AG04450 (cell line): ENCODE measurements at places on chromosomes 1 and 21. TPM values are rescaled to one million over a fixed set of nuclear protein-coding genes. Genes with fewer than 3 reads are reported as not detected.

- DNase-seq, result no peak
These were observed 36.5 kb downstream of the FHAD1 start for GRCh38 chr1:15283526-15283925.

GRCh38 chr1:17075470-17076255, 21.8 kb upstream of the SDHB start:
- DNase-seq, result no peak

GRCh38 chr1:5110508-5110907, 456.1 kb downstream of the AJAP1 start:
- DNase-seq, result no peak

DNA sequence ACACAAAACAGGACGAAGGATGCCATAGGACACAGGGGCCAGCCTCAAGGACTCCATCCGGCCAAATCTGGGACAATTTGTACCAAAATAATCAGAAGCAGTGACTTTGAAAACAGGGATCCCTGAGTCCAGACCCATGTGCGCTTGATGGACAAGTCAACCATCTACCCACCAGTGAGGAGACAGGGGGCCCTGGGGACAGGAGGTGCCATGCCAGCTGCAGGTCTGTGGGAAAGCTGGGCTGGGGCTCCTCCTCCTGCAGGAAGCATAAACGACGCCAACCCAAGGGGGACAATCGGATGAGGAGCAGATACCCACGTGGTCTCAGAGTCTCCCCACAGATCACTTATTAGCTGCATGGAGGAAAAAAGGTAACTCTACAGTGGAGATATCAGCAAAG, 50.6 kb downstream of the NPHP4 start:
- no peak for DNase-seq

- no peak for DNase-seq
These were observed 624.4 kb downstream of the NCAM2 start for GRCh38 chr21:21622460-21623234.

GRCh38 chr1:220797044-220797443, 10.3 kb downstream of the MTARC1 start:
- no peak for DNase-seq

DNA sequence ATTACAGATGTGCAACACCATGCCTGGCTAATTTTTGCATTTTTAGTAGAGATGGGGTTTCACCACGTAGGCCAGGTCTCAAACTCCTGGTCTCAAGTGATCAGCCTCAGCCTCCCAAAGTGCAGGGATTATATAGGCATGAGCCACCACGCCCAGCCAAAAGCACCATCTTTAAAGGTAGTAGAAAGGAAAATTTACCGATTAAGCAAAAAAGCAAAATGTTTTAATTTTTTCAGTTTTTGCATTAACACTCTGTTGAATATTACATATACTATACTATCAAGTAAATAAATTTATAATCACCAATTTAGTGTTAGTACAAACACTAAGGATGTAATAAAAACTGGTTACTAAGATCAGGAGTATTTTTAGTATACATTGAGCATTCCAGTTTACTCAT, 20.6 kb downstream of the RC3H1 start:
- no peak for DNase-seq

DNA sequence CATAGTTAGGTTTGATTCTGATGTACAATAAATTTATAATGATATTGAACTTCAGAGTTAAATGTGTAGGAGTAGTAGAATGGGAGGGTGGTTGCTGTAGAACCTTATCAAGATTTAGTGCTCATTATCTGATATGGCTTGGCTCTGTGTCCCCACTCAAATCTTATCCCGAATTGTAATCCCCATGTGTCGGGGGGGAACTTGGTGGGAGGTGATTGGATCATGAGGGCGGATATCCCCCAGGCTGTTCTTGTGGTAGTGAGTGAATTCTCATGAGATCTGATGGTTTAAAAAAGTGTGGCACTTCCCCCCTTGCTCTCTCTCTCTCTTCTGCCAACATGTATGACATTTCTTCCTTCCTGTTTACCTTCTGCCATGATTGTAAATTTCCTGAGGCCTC, 265.5 kb downstream of the GRIK1 start:
- no peak for DNase-seq

DNA sequence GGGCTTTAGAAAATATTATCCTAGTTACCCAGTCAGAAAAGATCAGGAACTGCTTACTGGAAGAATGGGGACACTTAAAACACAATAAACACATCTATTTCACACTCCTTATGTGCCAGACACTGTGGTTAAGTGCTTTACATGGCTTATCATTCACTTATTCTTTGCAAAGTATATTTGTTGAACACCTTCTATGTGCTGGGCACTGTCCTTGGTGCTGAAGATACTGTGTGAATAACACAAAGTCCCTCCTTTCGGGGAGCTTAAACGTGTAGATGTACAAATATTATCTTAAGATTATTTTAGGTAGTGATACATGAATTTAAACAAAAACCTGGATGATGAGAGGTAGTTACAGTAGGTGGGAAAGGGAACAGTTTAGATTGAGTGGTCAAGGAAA, 169.3 kb downstream of the ST6GALNAC5 start:
- DNase-seq, result peak; percentile 10

- DNase-seq, result no peak
These were observed 26.0 kb upstream of the SLAMF9 start for GRCh38 chr1:159980076-159980475.

DNA sequence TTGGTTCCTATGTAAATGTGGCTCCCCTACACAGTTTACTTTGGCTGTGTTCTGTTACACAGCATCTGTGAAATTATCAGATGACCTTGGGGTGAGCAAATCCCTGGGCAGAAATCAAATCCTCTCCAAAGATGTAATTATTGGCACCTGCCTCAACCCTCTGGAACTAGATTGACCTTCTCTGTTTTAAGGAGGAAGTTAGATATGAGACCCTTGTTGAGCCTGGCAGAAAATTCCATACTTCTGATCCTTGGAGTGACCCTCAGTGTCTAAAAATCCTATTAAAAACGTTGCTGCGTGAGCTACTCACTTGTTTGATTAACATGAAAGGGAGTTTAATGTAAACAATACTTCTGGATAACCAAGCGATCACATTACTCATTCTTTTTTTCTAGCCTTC, 122.0 kb downstream of the CLIC6 start:
- no peak for DNase-seq

DNA sequence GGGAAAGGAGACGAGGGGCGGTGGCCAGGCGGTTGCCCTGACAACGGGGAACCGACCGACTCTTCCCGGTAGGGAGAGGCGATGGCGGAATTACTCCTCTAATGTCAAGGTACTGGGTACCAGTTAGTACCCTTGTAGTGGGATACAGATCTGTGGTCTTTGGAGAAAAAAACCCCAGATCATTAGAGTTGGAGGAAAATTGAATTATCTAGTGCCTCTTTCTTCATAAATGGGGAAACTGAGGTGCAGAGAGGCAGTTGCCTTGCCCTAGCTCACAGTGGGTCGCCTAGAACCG, 545 bp upstream of the PEF1 start:
- DNase-seq, result no peak

The CFHR5 gene
- not detected in 2 replicates for polyA plus RNA-seq

The PGLYRP4 gene
- not detected in 2 replicates for polyA plus RNA-seq

The SRM gene
- polyA plus RNA-seq, result 41.4 and 63.8 TPM in 2 replicates

The LRP8 gene
- 5.0 and 6.4 TPM in 2 replicates for polyA plus RNA-seq

The DNAJB4 gene
- polyA plus RNA-seq, result 35.1 and 51.6 TPM in 2 replicates
